H9 (cell line): ENCODE measurements at places on chromosomes 3 and 15. TPM values are rescaled to one million over a fixed set of nuclear protein-coding genes. Genes with fewer than 3 reads are reported as not detected.

Gene FAM3D
- total RNA-seq, result not detected in 2 replicates

Gene SEMA3G
- total RNA-seq, result 1.7 and 2.4 TPM in 2 replicates

Gene FNDC3B
- total RNA-seq, result 42.3 and 43.8 TPM in 2 replicates

GRCh38 chr3:57133157-57133556, 32.0 kb downstream of the IL17RD start:
- DNase-seq, result no peak

- DNase-seq, result no peak
Observed at GRCh38 chr3:192482391-192482790, 244.9 kb downstream of the FGF12 start.

GRCh38 chr3:4323246-4324027, 20.3 kb downstream of the SETMAR start:
- DNase-seq, result no peak

Gene TRPC1
- 16.5 and 18.6 TPM in 2 replicates for total RNA-seq

Gene PLD1
- 1.5 and 1.8 TPM in 2 replicates for total RNA-seq

- no peak for DNase-seq
Observed at GRCh38 chr3:169311381-169311780, 352.1 kb downstream of the MECOM start.

DNA sequence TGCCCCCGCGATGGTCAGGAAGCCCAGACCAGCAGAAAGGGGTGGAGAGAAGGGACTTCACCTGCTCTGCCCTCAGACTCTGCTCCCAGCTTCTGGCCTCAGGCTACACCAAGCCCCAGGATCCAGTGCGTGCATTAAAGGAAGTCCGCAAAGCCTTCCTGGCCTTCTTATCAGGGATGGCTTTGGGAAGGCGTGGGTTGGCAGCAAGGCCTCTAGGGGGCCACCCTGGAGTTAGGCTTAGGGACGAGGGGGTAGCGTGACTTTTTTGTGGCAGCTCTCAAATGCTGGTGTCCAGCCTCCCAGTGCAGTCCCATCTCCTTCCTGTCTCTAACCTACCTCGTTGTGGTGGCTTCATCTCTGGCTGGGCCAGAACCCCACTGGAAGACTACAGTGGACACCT, 18.9 kb upstream of the RPL29 start:
- peak; percentile 69 for DNase-seq

DNA sequence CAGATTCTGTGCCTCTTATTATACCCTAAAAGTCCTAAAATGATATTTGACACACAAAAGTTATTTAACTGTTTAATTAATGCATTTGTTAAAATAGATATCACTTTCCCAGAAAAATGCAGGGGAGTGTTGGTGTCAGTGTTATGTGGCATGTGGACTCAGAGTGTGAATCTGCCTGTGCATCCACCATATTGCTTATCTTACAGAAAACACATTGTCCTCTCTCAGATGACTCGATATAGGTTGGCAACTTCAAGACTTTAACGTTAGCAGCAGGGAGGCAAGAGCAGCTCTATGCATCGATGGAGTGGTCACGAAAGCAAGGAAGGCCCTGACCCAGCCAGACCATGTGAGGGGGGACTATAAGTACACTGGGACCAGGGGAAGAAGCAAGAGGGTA, 165.4 kb upstream of the DCBLD2 start:
- no peak for DNase-seq

- peak; percentile 77 for DNase-seq
Observed at GRCh38 chr3:42979044-42979972, at the start of gene GASK1A. Gene GASK1A (plus strand): TSS chr3:42979311. CDS start chr3:42979643, 332 bp downstream.

- no peak for DNase-seq
Observed at GRCh38 chr15:85587707-85588411, 206.9 kb downstream of the KLHL25 start.

DNA sequence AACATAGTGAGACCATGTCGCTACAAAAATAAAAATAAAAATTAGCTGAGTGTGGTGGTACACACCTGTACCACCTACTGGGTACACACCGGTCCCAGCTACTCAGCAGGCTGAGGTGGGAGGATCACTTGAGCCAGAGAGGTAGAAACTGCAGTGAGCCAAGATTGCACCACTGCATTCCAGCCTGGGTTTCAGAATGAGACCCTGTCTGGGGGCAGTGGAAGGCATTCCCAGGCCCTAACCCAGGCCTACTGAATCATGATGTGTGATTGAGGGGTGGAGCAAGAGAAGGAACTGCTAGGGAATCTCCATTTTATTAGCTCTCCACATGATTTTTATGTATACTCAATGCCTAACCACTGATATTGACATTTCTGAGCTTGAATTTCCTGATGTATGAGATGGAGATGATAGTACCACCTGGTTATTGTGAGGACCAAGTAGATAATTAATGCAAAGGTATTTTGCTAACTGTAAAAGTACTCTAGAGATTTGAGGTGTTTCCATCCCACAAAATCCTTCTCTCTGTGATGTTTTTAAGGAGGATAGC, 169.5 kb upstream of the UMPS start:
- DNase-seq, result no peak

Gene TUSC7
- total RNA-seq, result not detected in 2 replicates

GRCh38 chr3:157327018-157327417, 109.6 kb upstream of the PTX3 start:
- no peak for DNase-seq

DNA sequence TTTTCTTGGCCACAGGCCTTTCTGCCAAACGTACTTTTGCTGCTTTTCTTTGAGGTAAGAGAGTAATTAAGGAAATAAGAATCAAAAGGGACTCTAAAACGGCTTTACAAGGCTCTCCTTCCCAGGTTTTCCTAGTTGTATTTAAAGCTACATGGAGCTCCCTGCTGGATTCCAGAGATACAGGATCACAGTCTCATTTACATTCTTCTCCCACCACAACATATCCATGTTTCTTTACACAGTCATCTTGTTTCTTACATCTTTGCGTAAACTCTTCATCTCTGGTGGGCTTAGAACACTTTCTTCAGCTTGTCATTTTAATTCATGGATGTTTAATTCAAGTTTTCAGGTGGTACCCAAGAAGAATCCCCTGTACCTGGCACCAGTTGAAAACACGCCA, 117.6 kb upstream of the BFSP2 start:
- no peak for DNase-seq

DNA sequence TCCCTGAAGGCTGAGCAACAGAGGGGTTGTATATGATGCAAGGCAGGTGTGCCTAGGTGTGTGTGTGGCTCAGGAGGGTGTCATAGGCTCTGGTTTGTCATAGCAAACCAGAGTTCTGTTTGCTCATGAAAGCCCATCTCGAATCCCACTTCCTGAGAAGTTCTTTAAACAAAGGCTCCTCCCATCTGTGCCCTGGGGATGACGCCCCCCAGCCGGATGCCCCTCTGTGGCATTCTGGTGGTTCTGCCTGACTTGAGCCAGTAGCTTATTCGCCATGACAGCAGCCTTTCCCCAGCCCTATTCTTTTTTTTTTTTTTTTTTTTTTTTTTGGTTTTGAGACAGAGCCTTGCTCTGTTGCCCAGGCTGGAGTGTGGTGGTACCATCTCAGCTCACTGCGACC, 45.4 kb downstream of the PDIA5 start:
- DNase-seq, result no peak

DNA sequence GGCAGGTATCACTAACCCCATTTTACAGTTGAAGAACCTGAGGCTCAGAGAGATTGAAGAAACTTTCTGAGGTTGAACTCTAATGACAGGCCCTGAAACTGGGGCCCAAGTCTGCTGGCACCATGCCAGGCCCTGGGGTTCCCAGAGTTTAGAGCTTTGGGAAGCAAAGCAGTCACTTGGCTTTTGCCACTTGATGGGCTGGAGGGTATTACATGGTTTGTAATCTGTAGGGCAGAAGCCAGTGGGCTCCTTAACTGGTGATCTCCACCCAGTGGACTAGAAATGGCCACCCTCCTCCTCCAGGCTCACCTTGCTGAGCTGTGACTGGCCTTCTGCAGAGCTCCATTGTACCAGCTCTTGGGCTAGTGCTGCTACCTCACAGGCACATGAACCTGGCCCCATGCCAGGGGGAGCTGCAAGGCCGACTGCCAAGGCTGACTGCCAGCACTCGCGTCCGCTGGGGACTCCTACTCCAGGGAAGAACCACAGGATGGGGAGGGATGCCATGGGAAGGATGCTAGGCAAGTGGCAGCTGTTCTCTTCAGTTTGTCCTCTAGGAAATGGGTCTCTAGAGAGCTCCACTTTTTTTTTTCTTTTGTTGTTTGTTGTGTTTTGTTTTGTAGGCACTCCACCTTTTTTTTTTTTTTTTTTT, 104.8 kb downstream of the ETFA start:
- DNase-seq, result no peak

DNA sequence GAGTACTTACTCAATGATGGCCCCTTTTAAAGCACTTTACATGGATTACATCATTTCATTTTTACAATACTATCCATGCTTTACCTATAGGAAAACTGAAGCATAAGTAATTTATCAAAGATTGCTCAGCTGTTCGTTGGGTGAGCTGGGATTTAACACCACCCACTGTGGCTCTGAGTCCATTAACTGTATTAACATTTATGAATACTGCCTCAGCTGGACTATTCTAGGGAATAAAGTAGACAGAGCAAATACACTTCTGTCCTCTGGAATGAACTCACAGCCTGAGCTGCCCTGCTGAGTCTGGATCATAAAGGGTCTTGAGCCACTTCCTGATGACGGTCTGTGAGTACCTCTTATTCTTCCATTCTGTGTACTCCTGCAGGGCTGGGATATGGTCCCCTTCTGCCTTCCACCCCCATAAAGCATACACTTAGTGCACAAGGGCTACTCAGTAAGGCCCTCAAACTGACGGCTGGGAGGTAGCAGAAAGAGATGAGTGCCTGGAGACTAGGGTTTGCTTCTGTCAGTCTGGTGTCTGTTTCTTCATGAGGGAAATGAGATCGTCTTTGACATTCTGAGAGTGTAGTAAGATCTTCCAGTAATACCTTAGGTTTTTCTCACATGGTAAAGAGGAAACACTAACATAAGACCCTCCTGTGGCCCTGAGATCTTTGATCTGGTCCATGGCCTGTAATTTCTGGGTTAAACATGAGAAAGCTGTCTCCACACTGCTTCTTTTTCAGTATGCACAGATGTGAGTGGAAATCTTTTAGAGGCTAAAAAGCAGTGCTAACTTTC, 12.6 kb upstream of the ST6GAL1 start:
- no peak for DNase-seq

- DNase-seq, result no peak
Observed at GRCh38 chr3:165225604-165226003, 29.4 kb upstream of the SLITRK3 start.

Gene SEMA7A
- 5.7 and 7.0 TPM in 2 replicates for total RNA-seq

GRCh38 chr3:139252719-139253118, 91.1 kb upstream of the MRPS22 start:
- no peak for DNase-seq

- DNase-seq, result no peak
Observed at GRCh38 chr3:80055306-80055705, 287.5 kb upstream of the ROBO1 start.

- no peak for DNase-seq
Observed at GRCh38 chr15:64623347-64623996, 151.9 kb downstream of the RBPMS2 start.

Gene GOLGA8H
- 0.70 and 0.94 TPM in 2 replicates for total RNA-seq

DNA sequence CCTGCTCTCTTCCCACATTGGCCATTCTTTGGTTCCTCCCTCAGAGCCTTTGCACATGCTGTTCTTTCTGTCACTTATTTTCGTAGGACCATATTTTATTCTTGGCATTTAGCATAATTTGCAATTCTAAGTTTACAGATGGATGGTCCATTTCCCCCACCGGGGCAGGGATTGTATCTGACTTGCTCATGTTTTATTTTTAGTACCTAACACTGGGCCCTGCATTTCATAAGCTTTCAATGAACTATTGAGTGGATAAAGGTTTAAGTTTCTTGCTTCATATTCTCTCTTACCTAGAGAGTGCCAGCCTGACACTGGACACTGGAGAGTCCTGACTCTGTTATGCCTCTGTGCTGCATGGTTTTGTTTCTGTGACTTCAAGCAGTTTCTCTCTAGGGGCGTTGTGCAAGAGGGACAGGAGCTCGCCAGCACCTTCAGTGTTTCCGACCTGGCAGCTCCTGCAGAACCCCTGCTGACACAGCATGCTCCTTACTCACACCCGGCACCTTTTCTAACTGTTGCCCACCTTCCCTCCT, 87.4 kb downstream of the FLNB start:
- DNase-seq, result no peak

Gene STRA6
- 11.2 and 12.8 TPM in 2 replicates for total RNA-seq

Gene TBC1D21
- not detected in 2 replicates for total RNA-seq

Gene PROK2
- 1.4 and 1.7 TPM in 2 replicates for total RNA-seq

DNA sequence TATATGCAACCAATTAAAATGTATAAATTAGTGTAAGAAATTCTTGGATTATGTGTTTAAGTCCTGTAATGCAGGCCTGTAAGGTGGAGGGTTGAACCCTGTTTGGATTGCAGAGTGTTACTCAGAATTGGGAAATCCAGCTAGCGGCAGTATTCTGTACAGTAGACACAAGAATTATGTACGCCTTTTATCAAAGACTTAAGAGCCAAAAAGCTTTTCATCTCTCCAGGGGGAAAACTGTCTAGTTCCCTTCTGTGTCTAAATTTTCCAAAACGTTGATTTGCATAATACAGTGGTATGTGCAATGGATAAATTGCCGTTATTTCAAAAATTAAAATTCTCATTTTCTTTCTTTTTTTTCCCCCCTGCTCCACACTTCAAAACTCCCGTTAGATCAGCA, 65.4 kb upstream of the ACAD9 start:
- DNase-seq, result no peak

DNA sequence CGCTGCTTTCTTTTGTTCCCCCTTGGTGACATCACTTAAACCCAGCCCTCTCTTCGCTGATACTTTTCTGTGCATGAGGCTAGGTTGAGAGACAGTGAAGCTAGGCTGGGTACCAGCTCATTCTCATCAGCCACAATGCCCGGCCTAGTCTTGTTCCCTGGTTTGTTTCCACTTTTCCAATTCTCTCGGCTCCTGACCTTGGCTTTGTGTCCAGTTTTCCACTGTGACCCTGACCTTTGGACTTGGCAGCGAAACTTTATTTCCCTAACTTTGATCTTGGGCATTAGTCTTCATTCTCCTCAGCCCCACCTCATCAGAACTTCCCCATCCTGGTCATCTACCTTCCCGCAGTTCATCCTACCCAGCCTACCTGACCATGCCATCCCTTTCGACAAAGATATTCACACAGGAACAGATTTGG, 908 bp upstream of the ADPGK start:
- DNase-seq, result no peak

Gene GPR149
- total RNA-seq, result not detected in 2 replicates

DNA sequence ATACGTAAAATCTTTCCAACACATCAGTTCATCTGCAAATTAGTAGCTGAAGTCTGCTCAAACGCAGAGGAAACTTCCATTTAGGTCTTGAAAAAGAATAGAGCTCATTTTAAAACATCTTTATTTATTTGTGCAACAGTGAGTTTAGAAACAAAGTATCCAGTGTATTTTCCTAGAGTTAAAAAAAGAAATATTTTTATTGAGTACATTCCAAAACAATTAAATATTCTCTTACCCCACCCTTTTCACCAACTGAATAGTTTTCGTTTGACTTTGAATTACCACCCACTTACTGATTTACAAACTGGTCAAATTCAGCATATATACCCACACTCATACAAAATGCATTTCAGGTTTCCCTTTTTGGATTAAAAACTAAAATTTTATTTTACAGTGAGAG, 104.7 kb downstream of the ZBTB20 start:
- no peak for DNase-seq
